ENCODE measurements at places on chromosomes 13 and 19.

DNA sequence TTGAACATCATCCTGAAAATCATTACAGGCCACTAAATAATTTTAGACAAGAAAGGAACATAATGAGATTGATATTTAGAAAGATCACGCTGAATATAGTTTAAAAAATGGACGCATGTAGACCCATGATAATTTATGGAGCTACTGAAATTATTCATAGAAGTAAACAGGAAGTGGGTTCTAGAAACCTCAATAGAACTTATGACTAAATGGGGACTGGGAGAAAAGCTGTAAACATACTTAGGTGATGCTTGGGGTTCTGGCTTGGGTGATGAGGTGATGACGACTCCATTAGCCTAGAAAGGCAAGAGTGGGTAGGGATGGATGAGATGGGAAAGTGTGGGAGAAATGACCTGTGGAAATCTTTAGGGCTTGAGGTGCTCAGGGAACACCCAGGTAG lies 484.0 kb downstream of the MYO16 start:
- DNase-seq: no peak

DNA sequence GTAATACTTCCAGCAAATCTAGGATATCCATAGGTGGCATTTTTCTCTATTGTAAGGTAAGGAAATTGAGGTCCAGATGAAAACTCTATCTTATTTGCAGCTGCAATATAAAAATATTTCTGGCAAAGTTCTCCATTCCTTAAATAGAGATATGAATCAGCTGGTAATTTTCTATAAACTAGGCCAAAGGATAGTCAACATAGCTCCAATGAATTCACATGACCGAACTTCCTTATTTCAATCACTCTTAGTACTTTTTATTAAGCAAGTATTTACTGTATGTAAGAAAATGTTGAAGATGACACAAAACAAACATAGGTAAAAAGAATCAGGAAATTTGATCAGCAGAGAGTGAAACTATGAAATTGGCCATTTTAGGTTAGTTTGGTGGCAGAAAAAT lies 13.0 kb upstream of the LCP1 start:
- DNase-seq: no peak

- DNase-seq: no peak
These were observed 17.5 kb upstream of the NWD1 start for GRCh38 chr19:16702123-16702522.

DNA sequence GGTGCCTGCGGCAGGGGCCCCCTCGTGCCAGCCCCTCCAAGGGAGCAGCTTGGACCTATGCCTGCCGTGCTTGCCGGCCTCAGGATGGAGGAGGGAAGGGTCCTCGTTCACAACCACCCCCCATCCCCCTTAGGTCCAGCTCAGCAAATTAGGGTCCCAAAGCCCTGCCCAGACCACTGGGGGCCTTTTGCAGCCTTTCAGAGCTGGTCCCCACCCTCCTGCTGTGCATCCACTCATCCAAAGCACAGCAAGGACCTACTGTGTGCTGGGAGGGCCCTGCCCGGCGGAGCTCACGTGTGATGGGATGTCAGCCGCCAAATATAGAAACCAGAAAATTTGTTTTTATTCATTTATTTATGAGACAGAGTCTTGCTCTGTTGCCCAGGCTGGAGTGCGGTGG lies 16.5 kb upstream of the SLC7A10 start:
- no peak for DNase-seq

DNA sequence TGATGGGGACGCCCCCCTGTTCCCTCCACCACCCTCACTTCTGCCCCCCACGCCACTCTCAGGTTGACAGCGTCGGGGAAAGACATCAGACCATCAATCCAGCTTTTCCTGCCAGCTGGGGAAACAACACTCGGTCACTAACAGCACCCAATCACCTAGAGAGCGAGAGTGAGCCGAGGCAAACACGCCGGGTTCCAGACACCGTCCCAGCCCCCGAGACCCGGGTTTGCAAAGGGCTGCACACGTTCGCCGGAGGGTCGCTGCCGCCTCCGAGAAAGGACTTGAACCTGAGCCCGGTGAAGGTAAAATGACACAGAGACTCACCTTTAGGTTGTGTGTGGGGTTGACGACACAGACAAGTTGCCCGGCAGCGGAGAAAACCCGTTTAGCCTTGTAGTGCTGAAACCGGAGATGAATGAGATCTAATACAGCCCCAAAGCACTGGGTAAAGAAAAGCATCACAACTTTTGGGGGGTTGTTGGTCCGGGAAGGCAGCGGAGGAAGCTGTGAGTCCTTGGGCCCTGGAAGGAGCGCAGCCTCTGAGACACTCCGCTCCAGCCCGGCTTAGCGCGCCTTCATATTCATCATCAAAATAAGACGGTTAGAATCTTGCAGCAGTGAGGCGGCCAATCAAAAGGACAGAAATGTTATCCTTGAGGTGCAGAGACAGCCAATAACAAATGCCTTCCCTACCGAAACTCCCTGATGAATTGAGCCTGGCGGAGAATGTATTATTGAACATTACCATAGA lies at the start of gene SIAH3:
Gene SIAH3 (minus strand): TSS at position 583 of the 751 bp plus-strand sequence. CDS start 124 bp downstream, at position 459.
- no peak for DNase-seq

- no peak for DNase-seq
These were observed 15.8 kb upstream of the CLDN10 start for GRCh38 chr13:95536632-95537241.

- no peak for DNase-seq
These were observed 24.9 kb upstream of the ZNF681 start for GRCh38 chr19:23783636-23784035.

All from DMS153 (cell line).